ENCODE measurements at places on chromosomes 7 and 10.

DNA sequence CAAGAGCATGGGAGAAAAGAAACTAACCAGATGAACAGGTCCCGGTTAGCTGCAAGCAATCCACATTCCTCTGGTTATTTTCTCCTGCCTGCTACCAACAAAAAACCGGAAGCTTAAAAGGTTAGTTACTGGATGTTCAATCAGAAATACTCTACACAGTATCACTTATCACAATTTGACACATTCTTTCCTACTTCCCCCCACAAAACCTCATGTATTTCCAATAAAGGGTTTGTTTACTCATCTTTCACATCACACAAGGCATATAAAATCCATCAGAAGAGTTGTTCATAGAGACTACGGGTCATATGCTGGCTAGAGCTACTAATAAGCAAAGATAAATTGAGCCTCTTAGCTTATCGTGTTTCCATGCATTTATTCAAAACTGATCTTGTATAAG, 4.8 kb downstream of the SLC25A28 start:
- no peak for DNase-seq

DNA sequence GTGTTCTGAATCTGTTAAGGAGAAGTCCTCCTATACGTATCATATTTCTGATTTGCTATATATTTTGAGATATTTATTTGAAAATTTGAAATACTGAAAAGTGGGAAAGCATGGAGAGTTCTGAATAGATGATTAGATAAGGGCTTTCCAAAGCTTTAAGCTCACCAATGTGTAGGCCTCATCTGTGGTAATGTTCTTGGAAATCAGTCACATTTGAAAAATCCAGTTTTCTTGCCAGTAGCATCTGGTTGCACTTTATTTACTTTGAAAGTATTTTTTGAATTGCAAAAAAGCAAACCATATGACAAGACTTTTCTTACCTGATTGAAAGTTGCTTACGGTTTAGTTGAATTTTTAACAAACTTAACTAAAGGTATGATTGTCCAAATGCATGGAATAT, 21.7 kb downstream of the ADD3 start:
- DNase-seq: no peak

- no peak for DNase-seq
Measured at GRCh38 chr7:119102291-119102690, 877.8 kb downstream of the ANKRD7 start.

GRCh38 chr7:13933536-13933935, 55.9 kb downstream of the ETV1 start:
- no peak for DNase-seq

GRCh38 chr10:28906934-28907333, 229.6 kb downstream of the BAMBI start:
- no peak for DNase-seq

DNA sequence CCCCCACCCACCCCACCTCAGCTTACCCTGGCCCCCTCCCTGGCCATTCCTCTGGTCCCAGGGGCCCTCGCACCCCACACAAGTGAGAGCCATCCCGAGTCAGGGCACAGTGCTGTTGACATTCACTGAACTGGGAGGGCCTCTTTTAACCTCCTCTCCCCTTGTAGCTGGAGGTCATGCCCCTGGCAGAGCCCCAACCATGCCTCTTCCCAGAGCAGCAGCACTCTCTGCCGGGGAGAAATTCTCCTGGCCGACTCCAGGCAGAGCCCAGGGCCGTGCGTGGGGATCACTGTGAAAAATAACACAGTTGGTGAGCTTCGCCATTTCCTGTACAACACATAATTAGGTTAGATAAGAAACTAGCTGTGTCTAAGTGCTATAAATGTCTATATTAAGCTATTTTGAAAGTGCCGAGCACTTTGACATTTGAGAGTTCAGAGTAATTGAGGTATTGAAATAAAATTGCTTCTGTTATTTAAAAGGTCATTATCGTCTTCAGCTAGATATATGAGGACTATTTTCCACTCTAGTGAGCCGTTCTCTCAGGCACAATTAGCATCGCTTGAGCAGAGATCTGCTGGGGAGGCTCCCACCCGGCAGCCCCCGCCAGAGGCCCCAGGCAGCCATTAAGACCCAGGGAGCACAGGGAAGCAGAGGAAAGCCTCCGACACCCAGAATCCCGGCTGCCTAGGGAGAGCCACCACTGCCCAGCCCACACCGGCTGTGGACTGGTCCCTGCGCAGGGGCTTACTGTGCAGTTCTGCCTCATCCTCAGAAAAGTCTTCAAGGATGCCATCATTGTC, 62.4 kb upstream of the LRRC18 start:
- no peak for DNase-seq

- DNase-seq: no peak
Measured at GRCh38 chr10:122234416-122234815, 36.7 kb upstream of the BTBD16 start.

DNA sequence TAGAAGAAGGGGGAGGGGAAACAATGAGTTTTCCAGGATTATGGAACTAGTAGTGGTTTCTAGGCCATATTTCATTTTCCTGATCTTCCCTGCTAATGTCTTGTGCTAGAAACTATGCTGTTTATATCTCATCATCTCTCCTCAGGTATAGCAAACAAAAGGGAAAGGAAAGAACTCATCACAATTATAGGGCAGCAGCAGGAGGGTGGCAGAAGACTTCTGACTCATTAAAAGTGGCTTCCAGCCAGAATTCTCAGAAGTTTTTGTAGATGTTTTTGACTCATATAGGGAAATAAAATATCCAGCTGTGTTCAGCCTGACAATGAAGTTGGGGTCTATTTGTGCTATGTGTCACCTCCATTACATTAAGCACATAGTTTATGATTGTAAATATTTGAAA, 6.5 kb downstream of the AHR start:
- no peak for DNase-seq

DNA sequence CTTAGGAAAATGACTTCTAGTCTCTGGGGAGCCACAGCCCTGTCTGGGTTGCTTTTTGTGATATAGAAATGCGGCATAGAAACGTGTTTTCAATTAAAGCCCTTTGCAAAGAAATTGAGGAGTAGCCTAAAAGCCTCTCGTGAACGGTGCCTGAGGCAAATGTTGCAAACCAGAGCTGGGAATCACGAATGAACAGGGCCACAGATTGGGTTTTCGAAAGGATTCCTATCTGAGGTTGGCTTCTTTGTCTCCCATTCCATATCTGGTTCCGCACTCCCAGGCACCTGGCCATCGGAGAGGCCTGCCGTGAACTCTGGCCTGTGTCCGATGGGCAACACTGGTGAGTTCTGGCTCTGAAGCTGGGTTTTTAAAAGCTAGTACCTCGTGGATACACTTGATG, 221.6 kb downstream of the TCF7L2 start:
- no peak for DNase-seq

DNA sequence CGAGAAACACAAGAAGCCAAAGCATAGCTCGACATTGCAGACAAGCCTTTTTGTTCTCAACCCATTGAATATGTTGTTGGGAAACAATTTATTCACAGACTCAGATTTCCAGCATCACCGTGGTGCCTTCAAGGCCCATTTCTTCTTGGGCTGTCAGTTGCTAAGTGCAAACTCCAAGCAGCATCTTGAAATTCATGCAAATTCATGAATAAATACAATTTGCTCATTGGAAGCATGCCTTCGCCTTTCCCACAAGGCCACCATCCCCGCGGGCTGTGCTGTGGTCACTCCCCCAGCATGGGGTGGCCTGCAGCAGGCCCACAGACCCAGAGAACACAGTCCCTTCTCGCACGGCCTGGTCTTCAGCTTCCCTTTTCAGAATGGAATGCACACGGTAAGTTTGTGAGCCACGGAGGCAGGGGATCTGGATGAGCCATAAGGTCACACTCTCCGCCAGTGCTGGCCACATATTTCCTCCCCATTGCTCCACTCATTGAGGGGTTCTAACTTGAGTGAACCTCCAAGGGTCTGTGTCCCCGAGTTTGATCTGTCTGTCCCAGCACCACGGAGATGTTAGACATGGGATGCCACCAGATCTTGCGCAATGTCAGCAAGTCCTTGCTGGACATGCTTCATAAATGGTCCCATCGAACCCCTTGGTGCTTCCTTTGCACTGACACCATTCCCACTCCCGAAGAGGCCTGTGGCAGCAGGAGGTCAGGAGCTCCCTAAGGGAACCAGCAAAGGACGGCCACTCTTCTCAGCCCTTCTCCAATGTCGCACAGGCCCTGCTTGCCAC, 109.5 kb downstream of the GFRA1 start:
- DNase-seq: no peak

- no peak for DNase-seq
Measured at GRCh38 chr7:132498319-132498718, 78.0 kb downstream of the PLXNA4 start.

- DNase-seq: no peak
Measured at GRCh38 chr7:39181398-39181797, 203.7 kb downstream of the POU6F2 start.

DNA sequence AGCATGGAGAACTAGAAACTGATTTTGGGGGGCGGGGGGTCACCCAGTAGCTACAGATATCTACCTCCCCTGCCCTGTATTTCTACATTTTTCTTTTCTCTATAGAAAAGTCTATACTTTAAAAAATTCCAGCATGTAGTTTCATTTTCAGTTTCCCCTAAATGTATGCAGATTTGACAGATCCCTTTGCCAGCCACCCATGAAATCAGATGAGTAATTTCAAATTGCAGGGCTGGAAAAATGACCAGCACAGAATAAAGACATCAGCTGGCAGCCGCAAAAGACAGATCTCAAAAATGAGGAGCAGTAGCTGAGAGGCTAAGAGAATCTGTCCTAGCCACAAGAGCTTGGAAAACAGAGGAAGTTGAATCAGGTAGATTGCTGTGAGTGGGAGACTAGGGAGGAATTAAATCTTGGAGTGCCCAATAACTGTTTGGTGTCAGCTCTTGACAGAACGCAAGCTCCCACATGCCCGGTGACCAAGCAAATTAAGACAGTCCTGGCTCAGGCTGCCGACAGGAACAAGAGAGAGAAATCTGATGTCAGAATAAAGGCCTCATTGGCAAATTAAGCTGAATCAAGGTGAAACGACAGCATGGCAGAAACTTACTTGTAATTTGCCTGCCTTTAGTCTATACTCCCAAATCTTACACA, 24.5 kb downstream of the ADRB1 start:
- no peak for DNase-seq

GRCh38 chr7:80999100-80999499, 80.2 kb upstream of the SEMA3C start:
- no peak for DNase-seq

DNA sequence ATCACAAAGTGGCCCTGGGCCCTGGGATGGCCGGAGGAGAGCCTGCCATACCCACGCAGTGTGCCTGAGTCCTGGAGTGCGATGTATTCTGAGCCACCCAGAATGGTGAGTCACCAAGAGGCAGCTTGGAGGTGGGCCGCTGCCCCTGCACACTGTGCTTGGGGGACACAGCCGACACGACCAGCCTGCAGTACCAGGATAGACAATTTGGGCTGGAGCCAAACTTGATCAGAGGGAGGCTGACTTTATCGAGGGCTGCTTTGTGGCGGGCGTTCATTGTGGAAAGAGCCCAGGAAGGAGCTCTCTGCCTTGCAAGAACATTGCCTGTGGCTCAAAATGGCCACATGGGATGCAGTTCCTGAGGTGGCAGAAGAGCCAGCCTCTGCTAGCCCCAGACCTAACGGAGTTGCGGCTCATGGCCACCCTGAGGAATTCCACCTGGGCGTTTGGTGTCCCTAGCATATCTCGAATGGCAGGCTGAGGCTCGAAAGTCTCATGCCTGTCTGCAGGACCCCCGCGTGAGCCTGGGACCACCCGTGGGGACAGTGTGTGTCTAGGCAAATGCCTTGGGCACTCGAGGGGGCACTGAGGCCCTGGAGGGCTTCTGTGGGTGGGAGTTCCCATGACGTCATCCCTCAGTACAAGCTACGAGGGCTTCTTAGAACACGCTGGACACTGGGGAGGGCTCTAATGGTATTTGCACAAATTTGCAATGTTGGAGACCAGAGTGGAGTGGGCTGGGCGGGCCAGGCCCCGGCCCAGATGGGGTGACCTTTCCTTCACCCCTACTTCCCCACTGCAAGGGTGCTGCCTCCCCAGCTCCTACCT, 79.7 kb downstream of the LHPP start:
- DNase-seq: no peak

- DNase-seq: no peak
Measured at GRCh38 chr10:84818961-84819360, 490.6 kb downstream of the CCSER2 start.

DNA sequence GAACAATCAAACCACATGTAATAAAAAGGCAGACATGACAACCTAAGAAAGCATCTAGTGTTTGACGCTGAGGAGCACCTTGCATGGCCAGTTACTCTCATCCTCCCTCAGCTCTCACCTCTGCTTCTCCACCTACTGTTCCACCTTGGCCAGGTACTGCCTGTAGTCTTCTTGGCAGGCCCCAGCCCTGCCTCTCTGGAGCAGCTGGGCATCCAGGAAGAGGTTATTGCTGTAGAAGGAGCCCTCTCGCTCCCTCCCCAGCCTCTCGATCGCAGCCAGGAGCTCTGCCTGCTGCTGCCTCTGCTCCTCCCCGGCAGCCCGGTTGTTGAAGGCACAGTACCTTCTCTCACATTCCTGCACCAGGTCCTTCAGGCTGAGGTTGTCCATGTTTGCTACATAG, 9.7 kb downstream of the GIMAP5 start:
- DNase-seq: no peak

GRCh38 chr10:101063050-101063525, 1.3 kb downstream of the KAZALD1 start:
- DNase-seq: no peak

DNA sequence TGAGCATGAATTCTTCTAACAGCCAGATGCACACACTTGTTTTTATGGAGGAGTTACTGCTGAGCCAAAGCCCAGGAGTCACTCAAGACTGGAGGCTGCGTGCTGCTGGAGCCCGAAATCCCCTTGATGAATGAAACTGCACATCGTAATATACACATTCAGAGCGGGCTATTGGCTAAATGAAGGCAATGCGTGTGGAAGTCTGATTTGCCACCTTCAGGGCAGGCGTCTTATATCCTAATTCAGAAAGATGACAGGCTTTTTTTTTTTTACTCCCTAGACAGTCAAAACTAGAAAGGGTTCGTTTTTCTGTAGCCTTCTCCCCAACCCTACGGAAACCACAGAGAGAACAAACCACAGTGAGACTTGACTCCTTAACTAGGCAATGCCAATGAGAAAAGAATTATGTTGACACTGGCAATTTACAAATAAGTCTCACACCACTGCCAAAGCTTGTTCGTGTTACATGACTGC, 227.2 kb upstream of the KLF14 start:
- peak; percentile 66 for DNase-seq

DNA sequence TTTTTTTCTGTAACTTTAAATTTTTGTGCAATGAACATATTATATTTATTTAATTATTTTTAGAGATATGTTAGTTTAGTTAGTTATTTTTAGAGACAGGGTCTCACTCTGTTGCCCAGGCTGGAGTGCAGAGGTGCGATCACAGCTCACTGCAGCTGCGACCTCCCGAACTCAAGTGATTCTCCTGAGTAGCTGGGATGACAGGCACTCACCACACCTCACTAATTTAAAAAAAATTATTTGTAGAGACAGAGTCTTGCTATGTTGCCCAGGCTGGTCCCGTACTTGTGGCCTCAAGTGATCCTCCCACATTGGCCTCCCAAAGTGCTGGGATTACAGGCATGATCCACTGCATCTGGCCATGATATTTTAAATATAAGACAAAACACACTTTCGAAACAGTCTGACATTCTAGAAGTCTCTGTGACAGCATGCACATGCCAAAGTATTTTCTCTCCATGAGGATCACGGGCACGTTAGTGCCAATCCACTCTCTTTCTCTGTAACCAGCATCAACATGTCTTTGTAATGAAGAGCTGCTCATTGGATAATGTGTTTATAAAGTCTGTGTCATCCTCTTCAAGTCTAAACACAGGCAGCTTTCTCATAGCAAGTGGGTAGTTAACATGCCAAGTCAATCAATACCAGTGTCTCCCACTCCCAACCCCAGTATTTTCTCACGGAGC, 137.4 kb downstream of the GLI3 start:
- no peak for DNase-seq

GRCh38 chr7:100170101-100170897, 1.9 kb upstream of the GAL3ST4 start:
- DNase-seq: no peak

Data from stimulated activated CD8-positive, alpha-beta memory T cell treated with anti-CD3 and anti-CD28 coated beads, Interleukin-15, amount 100 ng/mL, for 48 hours (primary cell).